NCI-H187 (cell line): ENCODE measurements at places on chromosomes 13 and 19.

- DNase-seq, result no peak
These were observed 1096.1 kb downstream of the OLFM4 start for GRCh38 chr13:54124700-54125099.

- DNase-seq, result no peak
These were observed 56.2 kb downstream of the ATP11A start for GRCh38 chr13:112746044-112746443.

DNA sequence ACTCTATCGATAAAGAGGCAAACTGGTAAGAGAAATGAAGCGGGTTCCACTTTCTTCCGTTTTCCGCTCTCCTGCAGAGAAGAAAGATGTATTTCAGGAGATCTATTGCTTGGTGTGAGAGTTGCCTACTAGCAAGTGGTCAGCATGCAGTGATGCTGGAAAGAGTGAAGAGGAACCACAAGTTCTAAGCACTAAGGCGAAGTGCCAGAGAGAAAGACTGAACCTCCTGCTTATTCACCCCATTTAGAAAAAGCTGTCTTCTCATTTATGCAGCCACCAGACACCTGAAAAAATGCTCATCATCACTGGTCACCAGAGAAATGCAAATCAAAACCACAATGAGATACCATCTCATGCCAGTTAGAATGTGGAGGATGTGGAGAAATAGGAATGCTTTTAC, 78.7 kb upstream of the GPC6 start:
- no peak for DNase-seq

DNA sequence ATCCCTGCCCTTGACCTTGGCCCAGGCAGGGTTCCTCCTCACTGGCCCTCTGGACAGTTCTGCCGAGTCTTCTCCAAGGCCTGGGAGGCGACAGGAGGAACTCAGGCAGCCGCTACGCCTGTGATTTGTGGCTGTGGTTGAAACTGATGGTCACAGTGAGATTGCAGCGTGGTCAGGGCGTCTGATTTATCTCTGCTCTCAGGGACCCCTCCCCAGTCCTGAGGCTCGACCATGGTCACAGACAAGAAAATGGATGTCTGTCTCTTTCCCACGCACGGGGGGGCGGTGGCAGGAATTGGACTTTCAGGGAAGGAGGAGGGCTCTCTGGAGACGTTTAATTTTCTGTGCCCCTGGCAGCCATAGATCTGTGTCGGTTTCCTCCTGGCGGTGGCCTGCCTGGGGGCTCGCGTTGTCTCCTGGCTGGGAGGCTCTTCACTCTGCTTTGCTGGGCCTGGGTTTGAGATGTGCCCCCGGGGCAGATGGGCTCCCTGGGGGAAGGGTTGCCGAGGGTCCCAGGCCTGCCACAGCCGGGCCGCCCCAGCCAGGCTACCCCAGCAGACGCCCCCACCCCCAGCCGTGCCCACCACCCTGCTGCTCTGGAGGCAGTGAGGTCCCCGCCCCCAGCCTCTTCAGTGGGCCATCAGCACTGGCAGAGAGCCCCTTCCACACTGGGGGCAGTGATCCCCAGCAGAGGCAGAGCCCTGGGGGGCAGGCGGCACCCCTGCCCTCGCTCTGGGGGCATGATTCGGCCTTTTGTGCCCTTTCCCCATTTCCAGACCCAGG, 167.4 kb downstream of the KDM4B start:
- no peak for DNase-seq

DNA sequence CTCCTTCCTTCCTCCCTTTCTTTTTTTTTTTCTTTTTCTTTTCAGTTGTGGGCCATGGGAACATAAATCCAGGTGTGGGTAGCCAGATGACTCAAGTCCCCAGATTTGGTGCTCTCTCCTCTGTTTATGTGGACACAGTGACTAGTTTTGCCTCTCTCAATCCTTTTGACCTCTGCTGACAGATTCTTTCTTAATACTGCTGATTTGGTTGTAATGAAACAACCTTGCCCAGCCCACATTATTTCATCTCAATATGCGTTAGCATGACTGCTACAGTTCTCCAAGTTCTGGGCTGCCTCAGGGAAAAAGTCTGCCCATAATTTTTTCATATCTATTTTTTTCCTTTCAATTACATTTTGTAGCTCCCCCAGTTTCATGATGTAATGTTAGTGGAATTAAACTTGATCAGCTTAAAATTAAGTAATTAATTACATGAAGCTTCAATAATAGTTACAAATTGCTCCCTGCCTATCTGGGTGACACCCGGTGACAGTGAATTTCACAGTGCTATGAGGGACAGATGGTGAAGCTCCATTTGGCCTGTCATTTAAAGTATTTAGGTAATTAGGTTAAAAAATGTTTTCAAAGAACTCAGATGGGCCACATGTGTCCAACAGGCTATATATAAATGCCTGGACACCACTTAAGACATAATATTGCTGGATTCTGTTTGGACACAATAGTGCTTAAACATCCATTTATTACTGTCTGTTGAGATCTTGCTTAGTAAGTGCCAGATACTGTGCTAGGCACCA, 118.8 kb upstream of the FRY start:
- no peak for DNase-seq
